ENCODE measurements at places on chromosomes 13 and 19.
A peak's percentile ranks its signal among the peaks of the same experiment; 100 is the strongest.

- no peak for DNase-seq
Measured at GRCh38 chr13:50195045-50195444, 179.8 kb downstream of the KCNRG start.

- DNase-seq = no peak
Measured at GRCh38 chr13:39960191-39960590, 304.7 kb downstream of the COG6 start.

- no peak for DNase-seq
Measured at GRCh38 chr13:46812301-46812797, 15.4 kb upstream of the ESD start.

GRCh38 chr19:3013263-3013725 is 15.8 kb downstream of the TLE2 start:
- no peak for DNase-seq

DNA sequence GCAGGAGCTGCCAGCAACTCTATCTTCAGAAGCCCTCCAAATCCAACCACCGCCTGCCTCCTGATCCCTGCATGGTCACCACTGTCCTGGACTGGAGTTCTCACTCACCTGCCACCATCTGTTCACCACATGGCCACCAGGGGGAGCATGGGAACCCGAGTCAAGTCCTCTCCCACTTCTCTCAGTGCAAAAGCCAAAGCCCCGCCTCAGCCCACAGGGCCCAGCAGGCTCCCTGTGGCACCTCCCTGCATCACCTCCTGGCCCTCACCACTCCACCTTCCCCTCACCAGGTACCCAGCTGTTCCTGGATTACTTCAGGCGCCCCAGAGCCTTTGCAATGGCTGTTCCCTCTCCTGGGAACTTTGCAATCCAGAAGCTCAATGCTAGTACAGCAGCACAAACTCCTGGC is 5.3 kb downstream of the DHPS start:
- DNase-seq = peak; percentile 78

DNA sequence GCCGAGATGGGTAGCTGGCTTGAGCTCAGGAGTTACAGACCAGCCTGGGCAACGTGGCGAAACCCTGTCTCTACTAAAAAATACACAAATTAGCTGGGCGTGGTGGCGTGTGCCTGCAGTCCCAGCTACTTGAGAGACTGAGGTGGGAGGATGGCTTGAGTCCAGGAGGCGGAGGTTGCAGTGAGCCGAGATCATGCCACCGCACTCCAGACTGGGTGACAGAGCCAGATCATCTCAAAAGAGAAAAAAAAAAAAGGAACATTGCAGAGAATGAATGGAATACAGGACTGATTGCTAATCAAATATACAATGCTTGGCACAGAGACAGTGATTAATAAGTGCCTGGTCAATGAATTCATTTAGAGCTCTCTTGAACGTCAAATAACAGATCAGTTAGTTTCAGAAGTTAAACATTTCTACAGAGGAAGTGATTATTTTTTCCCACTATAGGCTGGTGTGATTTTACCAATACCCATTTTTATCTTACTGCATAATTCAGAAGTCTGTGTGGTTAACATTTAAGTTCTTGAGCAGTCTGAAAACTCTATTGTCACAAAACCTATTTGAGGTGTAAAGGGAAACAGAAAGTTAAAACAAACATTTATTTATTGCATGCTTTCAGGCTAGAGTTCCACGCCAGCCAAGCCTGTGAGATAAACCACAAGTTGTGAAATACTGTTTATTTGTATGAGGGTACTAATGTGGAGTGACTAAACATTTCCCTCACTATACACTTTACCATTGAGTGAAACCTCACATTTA is 7.7 kb upstream of the TBC1D4 start:
- DNase-seq = no peak

GRCh38 chr19:50952910-50953309 is at the start of gene KLK5:
TSS of gene KLK5 (minus strand) at chr19:50953038. CDS start at chr19:50952657, 381 bp downstream.
- DNase-seq = no peak

DNA sequence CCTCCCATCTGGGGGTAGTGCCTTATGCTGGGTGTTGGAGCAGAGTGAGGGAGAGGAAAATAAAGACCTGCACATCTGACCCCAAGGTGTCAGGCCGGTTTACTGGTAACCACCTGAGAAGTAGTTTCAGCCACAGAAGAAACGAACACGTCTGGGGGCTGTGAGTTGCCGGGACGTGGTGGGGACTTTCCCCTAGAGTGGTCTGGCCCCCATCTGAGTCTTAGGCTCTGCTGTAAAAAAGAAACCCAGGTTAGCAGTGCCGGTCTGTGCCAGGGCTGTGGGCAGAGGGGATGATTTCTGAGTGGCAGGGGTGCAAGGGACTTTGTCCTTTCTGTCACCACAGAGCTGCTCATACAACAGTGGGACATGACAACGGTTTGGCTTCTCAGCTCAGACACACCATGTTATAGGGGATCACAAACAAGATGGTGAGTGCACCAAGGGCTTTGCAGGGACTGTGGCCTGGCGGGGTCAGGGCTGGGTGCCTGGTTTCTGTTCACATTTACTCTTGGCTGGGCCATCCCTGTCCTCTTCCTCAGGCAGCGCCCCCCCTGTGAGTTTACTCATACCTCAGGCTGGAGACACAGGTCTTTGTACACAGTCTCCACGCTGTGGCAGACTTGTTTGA is 9.0 kb downstream of the GCDH start:
- DNase-seq = no peak

DNA sequence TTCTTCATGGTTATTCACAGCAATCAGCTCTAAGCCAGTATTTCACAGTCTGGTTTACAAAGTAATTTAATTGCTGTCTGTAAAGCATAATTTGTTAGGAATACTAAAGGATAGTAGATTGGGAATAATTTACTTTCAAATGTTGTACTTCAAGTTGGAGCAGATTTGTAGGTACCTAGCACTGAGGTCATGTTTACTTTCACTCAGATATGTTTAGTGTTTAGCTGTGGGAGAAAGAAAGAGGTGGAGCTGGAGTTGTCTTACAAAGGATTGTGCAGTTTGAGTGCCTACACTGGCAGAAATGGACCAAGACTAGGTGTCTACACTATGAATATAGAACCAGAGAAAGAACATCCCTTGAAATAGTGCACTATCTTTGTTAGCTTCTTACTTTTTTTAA is 464.6 kb downstream of the PCDH9 start:
- no peak for DNase-seq

DNA sequence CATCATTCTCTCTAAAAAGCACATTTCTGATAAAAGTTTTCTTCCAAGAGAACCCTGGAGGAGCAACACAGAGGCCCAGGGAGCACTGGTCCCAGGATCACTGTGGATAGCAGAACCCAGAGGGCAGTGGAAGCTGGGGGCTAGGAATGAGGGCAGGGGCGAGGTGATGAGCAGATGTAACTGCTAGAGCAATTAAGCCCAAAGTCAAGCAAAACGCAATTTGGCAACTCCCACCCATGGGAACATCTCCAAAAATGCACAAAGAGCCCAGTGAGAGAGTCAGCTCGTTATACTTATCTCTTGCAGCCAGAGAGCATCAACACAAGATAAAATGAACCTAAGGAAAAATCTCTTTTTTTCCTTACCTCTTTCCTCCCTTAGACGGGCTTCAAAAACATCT is 284.2 kb downstream of the TBC1D4 start:
- no peak for DNase-seq

DNA sequence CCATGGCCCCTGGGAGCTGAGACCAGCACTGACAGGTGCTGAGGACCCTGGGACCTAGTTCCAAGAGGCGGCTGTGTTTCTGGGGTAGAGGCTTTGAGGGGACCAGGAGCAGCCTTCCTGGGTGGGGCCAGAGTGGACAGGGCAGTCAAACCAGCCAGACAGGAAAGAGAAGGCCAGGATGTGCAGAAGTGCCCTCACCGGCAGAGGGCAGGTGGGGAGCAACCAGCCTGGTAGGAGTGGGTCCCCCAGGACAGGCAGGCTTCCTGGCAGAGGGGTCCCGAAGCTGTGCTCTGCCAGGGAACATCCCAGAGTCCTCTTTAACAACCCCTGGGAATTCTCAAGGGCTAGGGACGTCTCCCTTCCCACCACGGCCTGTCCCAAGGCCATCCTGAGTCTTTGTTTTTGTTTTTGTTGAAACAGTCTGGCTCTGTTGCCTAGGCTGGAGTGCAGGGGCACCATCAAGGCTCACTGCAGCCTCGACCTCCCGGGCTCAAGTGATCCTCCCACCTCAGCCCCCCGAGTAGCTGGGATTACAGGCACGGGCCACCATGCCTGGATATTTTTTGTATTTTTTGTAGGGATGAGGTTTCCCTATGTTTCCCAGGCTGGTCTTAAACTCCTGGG is 3.0 kb upstream of the HIPK4 start:
- no peak for DNase-seq

DNA sequence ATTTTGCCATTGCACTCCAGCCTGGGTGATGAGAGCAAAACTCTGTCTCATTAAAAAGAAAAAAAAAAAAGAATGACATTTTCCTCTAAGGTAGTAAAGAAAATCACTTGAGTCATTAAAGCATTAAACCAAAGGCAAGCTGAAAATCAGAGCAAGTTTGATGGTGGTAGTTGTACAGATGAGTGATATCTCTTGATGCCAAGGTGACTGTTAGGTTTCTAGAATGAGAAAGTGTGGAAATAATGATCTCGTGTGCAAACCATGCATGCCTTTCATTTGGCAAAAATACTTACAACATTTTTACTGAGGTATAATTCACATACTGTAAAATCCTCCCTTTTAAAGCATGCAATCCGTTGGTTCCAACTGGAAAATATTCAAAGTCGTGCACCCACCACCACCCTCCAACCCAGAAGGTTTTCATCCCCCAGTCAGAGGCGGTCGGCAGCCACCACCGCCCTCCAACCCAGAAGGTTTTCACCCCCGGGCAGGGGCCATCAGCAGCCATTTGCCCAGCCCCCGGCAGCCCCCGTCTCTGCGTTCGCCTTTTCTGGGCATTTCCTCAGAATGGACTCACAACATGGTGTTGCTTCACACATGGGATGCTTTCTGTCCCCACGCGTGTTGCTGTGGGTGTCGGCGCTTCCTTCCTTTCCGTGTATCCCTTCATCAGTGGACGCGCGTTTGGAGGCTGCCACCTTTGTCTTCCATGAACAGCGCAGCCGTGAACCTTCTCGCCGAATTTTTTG is 90.2 kb downstream of the ATP11A start:
- no peak for DNase-seq

DNA sequence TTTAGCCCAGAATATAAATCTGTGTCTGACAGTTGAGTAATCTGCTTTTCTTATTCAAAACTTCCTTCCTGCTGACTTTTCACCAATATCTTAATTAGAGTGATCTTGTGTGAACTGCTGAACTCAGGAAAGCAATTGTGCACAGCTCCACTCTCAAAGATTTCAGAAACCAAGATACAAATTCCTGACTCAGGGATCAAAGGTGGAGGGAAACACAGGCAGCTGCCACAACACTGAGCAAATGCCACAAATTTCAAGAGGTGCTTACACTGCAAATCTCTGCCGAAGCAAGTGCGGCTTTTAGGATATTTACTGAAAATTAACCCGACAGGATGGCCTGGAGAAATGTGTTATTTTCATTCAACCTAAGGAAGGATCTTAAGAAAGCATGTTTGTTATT is 111.4 kb downstream of the STOML3 start:
- DNase-seq = no peak

- DNase-seq = no peak
Measured at GRCh38 chr13:49975826-49976225, 21.0 kb upstream of the TRIM13 start.

GRCh38 chr13:36432106-36432544 is at the start of gene CCNA1:
TSS of gene CCNA1 (plus strand) at chr13:36432495. CDS start at chr13:36433057, 562 bp downstream.
- DNase-seq = peak; percentile 41

- DNase-seq = no peak
Measured at GRCh38 chr13:49563516-49563915, 21.8 kb downstream of the RCBTB1 start.

DNA sequence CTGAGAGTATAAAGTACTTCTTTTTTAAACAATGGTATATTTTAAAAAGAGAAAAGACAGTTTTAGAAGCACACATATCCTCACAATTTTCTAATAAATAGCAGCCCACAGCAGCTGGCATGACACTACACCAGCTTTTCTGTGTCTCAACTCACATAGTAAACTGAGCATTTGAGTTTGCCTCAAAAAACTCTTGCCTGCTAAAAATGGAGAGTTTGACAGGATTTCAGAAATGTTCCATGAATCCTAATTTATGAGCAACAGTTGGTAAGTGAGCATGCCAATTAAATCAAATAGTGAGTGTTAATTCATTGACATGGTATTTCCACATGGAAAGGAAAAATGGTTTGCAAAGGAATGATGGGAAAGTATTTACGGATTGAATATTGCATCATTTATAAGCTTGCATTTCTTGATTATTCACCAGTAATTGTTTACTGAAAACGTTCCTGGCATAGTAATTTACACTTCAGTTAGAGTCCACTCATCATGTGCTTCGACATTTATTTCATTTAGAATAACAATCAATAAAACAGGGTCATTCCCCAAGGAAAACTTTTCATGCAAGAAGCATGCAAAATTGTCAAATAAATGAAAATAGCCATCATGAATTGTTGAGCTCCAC is 323.0 kb downstream of the EFNB2 start:
- DNase-seq = no peak

GRCh38 chr13:51687947-51688714 is 103.9 kb downstream of the WDFY2 start:
- DNase-seq = peak; percentile 8

DNA sequence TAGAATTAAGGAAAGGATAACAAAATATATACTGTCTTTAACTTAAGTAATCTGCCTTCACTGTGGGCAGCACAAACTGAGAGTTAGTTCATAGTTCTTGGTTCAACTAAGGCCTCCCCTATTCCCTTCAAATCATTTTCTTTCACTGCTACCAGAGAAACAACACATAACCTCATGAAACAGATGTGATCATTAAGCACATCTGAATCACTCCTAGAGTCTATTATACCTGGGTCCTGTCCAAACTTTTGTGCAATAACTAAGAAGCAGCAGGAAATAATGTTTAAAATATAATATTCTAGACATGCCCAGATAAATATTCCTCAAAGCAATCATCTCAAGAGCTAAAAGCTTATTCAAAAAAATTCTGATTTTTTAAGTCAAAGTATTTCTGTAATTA is 62.9 kb downstream of the ZC3H13 start:
- DNase-seq = no peak

- DNase-seq = no peak
Measured at GRCh38 chr19:57227502-57227901, 3.3 kb upstream of the AURKC start.
